ENCODE measurements at places on chromosomes 1 and 21.

DNA sequence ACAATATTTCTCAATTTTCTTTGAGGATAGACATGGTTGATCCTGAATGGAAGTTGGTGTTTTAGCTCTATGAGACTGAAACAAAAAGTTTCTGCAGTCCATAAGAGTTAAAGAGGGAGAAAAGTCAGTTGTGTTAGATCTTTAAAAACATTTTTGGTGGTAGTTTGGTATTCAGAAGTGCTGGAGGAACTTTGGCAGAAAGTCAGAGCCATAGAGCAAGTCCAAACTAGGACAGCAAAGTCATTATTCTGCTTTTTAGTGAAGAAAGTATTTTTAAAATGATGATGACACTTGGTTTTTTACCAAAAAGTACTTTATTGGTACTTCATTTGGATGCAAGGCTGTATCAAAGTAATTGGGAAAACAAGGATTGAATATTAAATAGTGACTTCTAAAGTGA lies 41.8 kb downstream of the FNBP1L start:
- no peak for DNase-seq

GRCh38 chr21:36245115-36245514 lies 74.9 kb upstream of the MORC3 start:
- no peak for DNase-seq

GRCh38 chr1:186965847-186966246 lies 137.1 kb downstream of the PLA2G4A start:
- no peak for DNase-seq

- peak; percentile 54 for DNase-seq
Measured at GRCh38 chr21:31530897-31531705, 128.4 kb upstream of the SOD1 start.

- no peak for DNase-seq
Measured at GRCh38 chr1:165052936-165053335, 303.6 kb downstream of the LMX1A start.

DNA sequence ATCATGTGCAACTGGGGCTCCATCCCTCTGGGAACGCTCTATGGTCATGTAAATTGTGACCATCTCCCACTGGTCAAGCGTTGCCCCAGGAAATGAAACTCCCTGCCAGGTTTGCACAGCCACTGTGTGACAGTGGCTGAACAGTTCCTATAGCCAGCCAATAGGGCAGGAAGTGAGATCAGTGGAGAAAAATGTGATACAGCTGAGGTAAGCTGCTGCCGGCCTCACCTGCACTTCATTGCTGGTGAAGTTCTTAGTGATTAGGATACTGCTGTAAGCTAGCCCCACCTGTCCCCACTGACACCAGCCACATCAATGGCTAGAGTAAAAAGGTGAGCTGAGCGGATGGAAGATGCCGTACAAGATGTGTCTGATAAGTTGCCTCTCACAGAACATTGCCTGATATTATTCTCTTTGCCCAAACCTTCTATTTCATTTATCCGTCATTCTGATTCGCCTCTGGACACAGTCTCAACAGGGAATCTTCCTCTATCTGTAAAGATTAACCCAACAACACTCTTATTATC lies 38.4 kb upstream of the CDC42BPA start:
- no peak for DNase-seq

DNA sequence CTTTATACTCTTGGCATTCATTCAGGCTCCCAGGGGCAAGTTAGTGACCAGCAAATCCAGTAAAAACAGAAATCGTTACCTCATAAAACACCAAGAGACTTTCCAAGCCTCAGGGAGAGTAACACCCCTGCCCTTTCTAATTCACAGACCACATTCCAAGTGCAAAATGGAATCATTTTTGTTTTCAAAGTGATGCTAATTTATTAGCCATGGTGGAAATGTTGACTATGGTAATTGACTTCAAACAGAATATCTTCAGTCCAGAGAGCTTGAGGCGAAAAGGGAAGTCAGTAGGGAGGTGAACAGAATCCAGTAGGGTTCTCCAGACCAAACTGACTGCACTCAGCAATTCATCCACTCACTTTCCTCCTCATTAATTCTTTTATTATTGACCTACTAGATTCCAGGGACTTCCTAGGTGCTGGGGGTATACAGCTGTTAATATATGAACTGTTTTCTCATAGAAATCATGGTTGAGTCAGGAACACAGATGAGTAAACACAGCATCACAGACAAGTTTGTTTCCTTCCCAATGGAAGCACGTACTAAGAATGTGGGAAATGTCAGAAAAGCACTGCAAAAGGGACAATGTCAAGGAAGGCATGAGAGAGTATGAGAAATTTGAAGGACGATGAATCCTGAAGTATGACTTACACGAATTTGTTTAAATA lies 388.5 kb upstream of the C1orf87 start:
- DNase-seq: no peak

- DNase-seq: no peak
Measured at GRCh38 chr1:33501309-33501708, 28.9 kb downstream of the ZSCAN20 start.

GRCh38 chr1:151211972-151212705 lies 13.8 kb downstream of the PIP5K1A start:
- DNase-seq: no peak

DNA sequence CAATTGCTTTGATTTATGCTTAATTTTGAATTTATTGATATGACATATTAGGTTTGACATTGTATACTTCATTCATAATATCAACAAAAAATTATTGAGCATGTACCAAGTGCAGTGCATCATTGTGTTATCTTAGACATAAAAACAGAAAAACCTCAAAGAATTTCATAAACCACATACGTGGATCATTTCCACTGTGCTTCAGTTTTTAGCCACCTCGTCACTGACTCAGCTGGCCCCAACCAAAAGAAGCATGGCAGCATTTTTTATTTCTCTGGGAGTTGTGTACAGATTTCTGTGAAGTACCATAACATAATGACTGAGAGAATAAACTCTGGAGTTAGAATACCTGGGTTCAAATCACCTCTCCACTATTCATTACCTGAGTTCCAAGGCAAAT lies 95.6 kb upstream of the C1orf87 start:
- DNase-seq: no peak

GRCh38 chr1:188735567-188735966 lies 1742.1 kb downstream of the BRINP3 start:
- no peak for DNase-seq

DNA sequence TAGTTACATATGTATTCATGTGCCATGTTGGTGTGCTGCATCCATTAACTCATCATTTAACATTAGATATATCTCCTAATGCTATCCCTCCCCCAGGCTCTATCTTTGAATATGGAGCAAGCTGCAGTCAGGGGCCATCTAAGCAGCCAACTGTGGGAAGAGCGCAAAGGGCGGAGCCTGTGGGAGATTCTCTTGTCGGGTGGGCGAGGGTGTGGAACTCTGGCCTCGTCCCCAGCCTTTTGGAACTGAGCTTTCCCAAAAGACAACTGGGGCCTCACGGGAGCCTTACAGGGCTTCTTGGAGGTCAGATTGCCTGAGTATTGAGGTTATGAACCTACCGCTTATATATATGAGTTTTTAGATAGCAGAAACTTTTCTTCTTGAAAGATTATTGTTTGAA lies 117.2 kb downstream of the HHAT start:
- no peak for DNase-seq

GRCh38 chr1:191427593-191427992 lies 730.7 kb upstream of the RGS18 start:
- DNase-seq: no peak

DNA sequence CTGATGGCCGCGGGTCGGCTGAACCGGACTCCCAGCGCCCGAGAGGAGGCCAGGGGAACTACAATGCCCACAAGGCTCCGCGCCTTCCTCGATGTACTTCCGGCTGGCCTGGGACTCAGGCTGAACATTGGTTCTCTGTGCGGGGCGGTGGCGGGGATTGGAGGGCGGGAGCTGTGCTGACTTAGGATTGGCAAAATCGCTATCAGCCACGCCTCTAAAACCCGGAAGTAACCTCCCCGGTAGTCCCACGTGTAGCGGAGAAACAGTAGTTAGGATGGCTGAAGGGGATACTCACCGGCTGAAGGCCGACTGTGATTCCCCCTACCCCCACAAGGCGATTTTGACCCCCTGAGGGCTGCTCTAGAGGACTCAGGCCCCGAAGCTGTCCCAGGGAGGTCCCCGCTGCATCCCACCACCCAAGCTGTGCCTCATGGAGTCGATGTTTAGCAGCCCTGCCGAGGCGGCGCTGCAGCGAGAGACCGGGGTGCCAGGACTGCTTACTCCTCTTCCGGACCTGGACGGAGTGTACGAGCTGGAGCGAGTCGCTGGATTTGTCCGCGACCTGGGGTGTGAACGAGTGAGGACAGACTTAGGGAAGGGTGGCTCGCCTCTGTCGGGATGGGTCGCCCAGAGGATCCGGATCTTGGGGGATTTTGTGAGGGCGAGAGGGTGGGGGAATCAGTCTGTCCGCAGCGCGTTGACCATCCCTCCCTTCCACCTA lies at the start of gene DPH2:
TSS of gene DPH2 (plus strand) at position 265 of the 721 bp plus-strand sequence. CDS start at position 431, 166 bp downstream.
- peak; percentile 96 for DNase-seq
